T-cell (primary cell): ENCODE measurements at places on chromosomes 1 and 21. TPM values are rescaled to one million over a fixed set of nuclear protein-coding genes. Genes with fewer than 3 reads are reported as not detected.

- no peak overlapping the region for H3K27ac ChIP-seq
- peaks cover 3% of the 10 kb centered on the region for H3K4me1 ChIP-seq
- no peak for DNase-seq
- no peak overlapping the region for H3K4me3 ChIP-seq
- H3K36me3 ChIP-seq, result peaks cover 12% of the 10 kb centered on the region
Measured at GRCh38 chr1:173413271-173413707, 63.8 kb upstream of the PRDX6 start.

DNA sequence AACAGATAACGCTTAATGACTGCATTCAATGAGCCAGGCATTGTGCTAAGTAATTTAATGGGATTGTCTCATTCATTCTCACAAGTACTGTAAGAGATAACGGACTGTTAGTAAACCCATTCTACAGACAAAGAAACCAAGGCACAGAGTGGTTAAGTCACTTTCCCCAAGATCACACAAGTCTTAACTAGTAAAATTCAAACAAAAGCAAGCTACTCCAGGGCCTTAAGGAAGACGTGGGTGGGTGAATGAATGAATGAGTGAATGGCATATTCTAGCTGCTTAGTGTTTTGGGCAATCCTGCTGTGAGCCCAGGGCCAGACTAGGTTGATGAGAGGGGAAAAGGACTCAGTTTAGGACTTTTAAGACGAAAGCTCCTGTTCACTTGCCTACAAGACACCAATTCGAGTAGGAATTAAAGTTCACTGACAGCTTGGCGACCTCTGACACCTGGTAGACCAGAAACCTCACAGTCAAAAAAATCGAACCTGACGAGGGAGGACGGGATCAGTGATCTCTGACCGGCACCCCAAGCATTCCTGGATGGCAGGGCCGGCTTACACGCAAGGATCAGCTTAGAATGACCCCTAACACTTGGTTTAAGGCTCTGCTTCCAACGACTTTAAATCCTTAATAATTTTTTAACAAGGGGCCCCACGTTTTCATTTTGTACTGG lies 557 bp downstream of the EMC1 start:
- H3K27me3 ChIP-seq, result no peaks in the 10 kb centered on the region
- H3K36me3 ChIP-seq, result peaks cover 8% of the 10 kb centered on the region
- no peak for DNase-seq
- peak overlapping the region; percentile 90 for H3K27ac ChIP-seq

- H3K36me3 ChIP-seq, result no peaks in the 10 kb centered on the region
- no peaks in the 10 kb centered on the region for H3K27me3 ChIP-seq
- no peak for DNase-seq
- no peaks in the 10 kb centered on the region for H3K4me1 ChIP-seq
- H3K27ac ChIP-seq, result no peak overlapping the region
- no peak overlapping the region for H3K4me3 ChIP-seq
Measured at GRCh38 chr1:74641876-74642275, 31.7 kb downstream of the ERICH3 start.

The MATN1 gene
- 0.60 TPM for total RNA-seq
